Adrenal gland (tissue), 19 donors: ENCODE measurements at places on chromosomes 7 and 10. TPM values are rescaled to one million over a fixed set of nuclear protein-coding genes. Genes with fewer than 3 reads are reported as not detected.
A peak's percentile ranks its signal among the peaks of the same experiment; 100 is the strongest.

GRCh38 chr10:75924309-75924902 is 493.0 kb downstream of the LRMDA start:
- no peak for DNase-seq
- H3K27me3 ChIP-seq: no peaks in the 10 kb centered on the region
- H3K4me3 ChIP-seq: no peak overlapping the region
- no peaks in the 10 kb centered on the region for H3K36me3 ChIP-seq
- no peak overlapping the region for H3K27ac ChIP-seq

ZNF853 gene
- total RNA-seq: 5.8 TPM

- H3K36me3 ChIP-seq: no peaks in the 10 kb centered on the region
- peaks cover 59% of the 10 kb centered on the region for H3K4me1 ChIP-seq
- peak; percentile 72 for DNase-seq
- peak overlapping the region; percentile 94 for H3K27ac ChIP-seq
- H3K27me3 ChIP-seq: no peaks in the 10 kb centered on the region
Measured at GRCh38 chr7:47572094-47572445, 9.8 kb downstream of the TNS3 start.

GRCh38 chr7:152615031-152615741 is 60.8 kb downstream of the XRCC2 start:
- H3K27me3 ChIP-seq: no peaks in the 10 kb centered on the region
- no peaks in the 10 kb centered on the region for H3K4me1 ChIP-seq
- DNase-seq: no peak
- no peaks in the 10 kb centered on the region for H3K36me3 ChIP-seq
- no peak overlapping the region for H3K27ac ChIP-seq

DNA sequence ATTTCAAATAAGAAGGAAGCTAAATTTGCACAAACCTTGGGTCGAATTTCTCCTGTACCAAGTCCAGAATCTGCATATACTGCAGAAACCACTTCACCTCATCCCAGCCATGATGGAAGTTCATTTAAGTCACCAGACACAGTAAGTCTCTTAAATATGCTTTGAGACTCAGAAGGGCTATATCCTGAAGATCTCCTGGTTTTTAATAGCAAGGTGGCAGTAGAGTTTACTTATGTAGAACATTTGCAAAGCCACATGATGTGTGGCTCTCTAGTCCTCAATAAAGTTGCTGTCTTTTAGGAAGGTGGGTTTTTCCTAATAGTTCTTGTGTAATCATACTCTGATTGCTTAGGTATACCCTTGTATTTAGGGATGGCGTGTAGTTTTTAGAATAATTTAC is 8.7 kb downstream of the DBF4 start:
- no peak overlapping the region for H3K4me3 ChIP-seq
- H3K36me3 ChIP-seq: peaks cover 5% of the 10 kb centered on the region
- no peak overlapping the region for H3K27ac ChIP-seq
- DNase-seq: no peak
- H3K4me1 ChIP-seq: no peaks in the 10 kb centered on the region
- H3K27me3 ChIP-seq: no peaks in the 10 kb centered on the region

- H3K27me3 ChIP-seq: no peaks in the 10 kb centered on the region
- no peak for DNase-seq
- H3K27ac ChIP-seq: no peak overlapping the region
- no peaks in the 10 kb centered on the region for H3K4me1 ChIP-seq
- H3K36me3 ChIP-seq: no peaks in the 10 kb centered on the region
Measured at GRCh38 chr10:129525401-129525801, 58.4 kb downstream of the MGMT start.

DNA sequence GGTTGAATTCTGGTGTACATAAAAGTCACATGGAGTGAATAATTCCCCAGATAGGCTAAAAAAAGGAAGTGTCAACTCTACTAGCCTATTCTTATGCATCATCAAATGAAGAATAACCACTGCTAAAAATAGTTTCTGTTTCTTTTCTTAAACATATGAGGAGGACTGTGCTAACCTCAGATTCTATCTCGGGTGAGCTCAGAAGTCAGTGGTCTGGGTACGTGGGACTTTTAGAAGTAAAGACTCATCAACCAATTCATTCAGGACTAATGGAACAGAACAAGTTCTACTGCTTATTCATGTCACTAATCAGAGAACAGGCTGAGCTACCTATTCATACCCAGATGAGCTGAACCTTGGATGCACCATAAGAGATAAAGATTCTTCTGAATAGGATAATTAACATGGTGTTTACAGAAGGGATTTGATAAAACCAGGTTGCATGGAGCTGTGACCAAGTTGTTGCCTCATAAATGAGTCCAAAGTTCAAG is 9.5 kb upstream of the ASAH2 start:
- no peaks in the 10 kb centered on the region for H3K4me1 ChIP-seq
- H3K27ac ChIP-seq: no peak overlapping the region
- no peaks in the 10 kb centered on the region for H3K27me3 ChIP-seq

SERPINE1 gene
- total RNA-seq: 18.8 TPM

ABCA13 gene
- total RNA-seq: 0.94 TPM

GRCh38 chr7:140773104-140773503 is 76.6 kb downstream of the NDUFB2 start:
- no peak overlapping the region for H3K4me3 ChIP-seq
- no peaks in the 10 kb centered on the region for H3K27me3 ChIP-seq
- no peak overlapping the region for H3K27ac ChIP-seq
- no peak for DNase-seq
- peaks cover 24% of the 10 kb centered on the region for H3K36me3 ChIP-seq

SRRT gene
- total RNA-seq: 44.0 TPM

SEMA3D gene
- 9.2 TPM for total RNA-seq

GRCh38 chr10:114638821-114639625 is 19.1 kb downstream of the ABLIM1 start:
- H3K4me1 ChIP-seq: peaks cover 28% of the 10 kb centered on the region
- no peak overlapping the region for H3K27ac ChIP-seq
- H3K36me3 ChIP-seq: no peaks in the 10 kb centered on the region
- H3K4me3 ChIP-seq: no peak overlapping the region

DNA sequence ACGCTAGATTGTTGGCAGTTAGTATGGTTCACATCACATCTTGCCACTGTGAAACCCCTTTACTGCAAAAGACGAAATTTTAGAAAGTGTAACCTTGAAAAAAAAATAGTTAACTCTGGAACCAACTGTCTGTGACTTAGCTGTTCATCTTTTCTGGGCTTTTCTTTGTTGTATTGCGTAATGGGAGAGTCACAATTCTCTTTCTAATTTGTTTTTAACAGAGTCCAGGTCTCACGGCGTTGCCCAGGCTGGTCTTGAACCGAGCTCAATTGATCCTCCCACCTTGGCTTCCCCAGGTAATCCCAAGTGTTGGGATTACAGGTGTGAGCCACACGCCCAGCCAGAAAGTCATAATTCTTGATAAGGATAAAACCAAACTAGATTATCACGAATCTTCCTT is 14.5 kb downstream of the UBE3C start:
- DNase-seq: no peak
- no peaks in the 10 kb centered on the region for H3K36me3 ChIP-seq
- H3K4me3 ChIP-seq: no peak overlapping the region

DNA sequence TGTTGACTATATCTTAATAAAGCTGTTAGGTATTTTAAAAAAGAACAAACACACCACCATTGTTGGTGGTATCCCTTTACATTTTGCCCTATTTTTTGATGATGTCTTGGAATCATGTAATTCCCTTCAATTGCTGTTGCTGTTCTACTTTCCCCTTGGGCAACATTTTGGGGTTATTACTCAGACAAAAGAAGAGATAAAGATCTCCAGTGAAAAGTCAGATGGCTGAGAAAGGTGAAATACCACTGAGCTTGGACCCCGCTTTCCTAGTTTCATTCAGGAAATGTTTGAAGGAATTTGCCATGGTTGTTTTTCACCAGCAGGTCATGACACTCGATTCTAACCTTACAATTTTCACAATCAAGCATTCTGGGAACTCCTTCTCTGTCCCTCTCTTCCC is 84.6 kb downstream of the MACC1 start:
- no peak for DNase-seq
- no peak overlapping the region for H3K27ac ChIP-seq
- H3K27me3 ChIP-seq: no peaks in the 10 kb centered on the region
- no peaks in the 10 kb centered on the region for H3K36me3 ChIP-seq

OR2A12 gene
- total RNA-seq: not detected

DNA sequence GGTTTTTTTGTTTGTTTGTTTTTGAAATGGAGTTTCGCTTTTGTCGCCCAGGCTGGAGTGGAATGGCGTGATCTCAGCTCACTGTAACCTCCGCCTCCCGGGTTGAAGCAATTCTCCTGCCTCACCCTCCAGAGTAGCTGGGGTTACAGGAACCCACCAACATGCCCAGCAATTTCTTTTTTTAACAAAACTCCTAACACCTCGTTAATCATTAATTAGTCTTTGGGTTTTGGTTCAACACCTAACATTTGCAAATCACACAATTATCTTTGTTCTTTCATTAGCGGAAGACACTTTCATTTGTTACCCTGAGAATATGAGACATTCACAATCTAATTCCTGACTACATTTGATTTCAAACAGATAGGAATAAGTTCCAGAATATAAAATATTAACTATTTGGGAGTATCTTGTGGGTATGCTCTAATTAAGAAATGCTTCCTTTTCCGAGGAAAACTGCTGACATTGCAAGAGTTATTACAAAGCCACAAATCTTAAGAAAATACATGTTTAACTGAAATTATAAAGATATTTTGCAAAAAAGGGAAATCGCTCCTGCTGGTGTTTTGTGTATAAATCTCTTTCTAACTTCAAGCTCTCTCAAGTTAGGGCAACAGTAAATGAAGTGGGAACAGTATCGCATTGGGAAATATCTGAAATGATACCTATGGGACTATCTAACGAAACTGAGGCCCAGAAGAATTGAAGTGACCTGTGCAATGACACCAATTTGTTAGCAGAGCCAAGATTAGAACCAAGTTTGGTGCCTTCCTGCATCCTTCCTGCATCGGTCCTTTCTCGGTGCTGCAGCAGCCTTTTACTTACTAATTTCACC is 1.2 kb upstream of the LSM8 start:
- H3K4me1 ChIP-seq: peaks cover 36% of the 10 kb centered on the region
- H3K27me3 ChIP-seq: no peaks in the 10 kb centered on the region
- no peaks in the 10 kb centered on the region for H3K36me3 ChIP-seq
- peak; percentile 1 for DNase-seq
- H3K27ac ChIP-seq: no peak overlapping the region

- no peak for DNase-seq
- H3K27me3 ChIP-seq: peaks cover 96% of the 10 kb centered on the region
- no peak overlapping the region for H3K4me3 ChIP-seq
- peaks cover 17% of the 10 kb centered on the region for H3K4me1 ChIP-seq
- no peaks in the 10 kb centered on the region for H3K36me3 ChIP-seq
- no peak overlapping the region for H3K27ac ChIP-seq
Measured at GRCh38 chr10:8039321-8039881, 15.1 kb upstream of the GATA3 start.

DNA sequence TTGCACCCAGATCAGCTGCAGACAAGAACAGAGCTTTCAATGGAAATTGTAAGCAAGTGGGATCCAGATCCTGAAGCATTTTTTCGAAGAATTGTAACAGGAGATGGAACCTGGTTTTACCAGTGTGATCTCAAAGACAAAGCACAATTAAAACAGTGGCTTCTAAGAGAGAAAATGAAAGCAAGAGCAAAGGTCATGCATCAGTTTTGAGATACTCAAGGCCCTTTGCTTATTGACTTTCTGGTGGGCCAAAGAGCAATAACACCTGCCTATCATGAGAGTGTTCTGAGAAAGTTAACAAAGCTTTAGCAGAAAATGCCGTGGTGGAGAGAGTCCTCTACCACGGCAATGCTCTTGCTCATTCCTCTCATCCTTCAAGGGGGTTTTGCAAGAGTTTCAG is 194.8 kb downstream of the TMEM178B start:
- no peak overlapping the region for H3K4me3 ChIP-seq
- DNase-seq: no peak
- no peaks in the 10 kb centered on the region for H3K36me3 ChIP-seq
- no peaks in the 10 kb centered on the region for H3K4me1 ChIP-seq
- no peak overlapping the region for H3K27ac ChIP-seq
- no peaks in the 10 kb centered on the region for H3K27me3 ChIP-seq

DNA sequence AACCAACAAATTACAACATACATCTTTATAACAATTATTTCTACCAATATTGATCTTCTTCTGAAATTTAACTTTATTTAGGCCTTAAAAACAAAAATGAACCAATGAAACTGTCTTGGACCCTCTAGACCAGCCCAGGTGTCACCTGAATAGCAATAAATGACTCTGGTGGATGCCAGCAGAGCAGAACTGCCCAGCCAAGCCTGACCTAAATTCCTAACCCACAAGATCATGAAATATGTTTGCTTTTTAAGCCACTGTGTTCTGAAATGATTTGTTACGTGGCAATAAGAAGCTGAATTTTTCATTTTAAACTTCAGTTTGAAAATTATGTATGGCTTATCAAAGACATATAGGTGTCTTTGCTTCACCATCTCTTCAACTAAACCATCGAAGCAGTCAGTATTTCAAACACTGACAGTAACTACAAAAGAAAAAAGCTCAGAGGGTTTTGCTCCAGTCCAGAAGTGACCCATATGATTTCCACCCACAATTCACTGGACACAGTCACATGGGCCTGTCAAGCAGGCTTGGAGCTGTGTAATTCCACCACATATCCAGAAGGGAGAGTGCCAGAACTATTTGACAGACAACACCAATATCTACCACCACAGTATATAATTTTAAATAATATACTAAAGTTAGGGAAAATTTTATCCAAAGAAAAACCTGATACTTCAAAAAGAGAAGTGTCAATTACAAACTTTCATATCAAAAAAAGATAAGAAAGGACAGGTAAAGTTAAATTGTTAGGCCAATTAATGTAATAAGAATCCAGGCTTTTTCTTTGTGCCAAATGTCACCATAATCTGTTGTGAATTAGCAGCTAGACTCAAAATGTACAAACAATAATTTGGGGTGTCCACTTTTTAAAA is 94.5 kb downstream of the KMT2C start:
- H3K27me3 ChIP-seq: no peaks in the 10 kb centered on the region
- no peaks in the 10 kb centered on the region for H3K36me3 ChIP-seq
- H3K4me3 ChIP-seq: no peak overlapping the region
- H3K4me1 ChIP-seq: peaks cover 26% of the 10 kb centered on the region
- no peak overlapping the region for H3K27ac ChIP-seq

- no peak overlapping the region for H3K4me3 ChIP-seq
- DNase-seq: no peak
- no peak overlapping the region for H3K27ac ChIP-seq
- H3K36me3 ChIP-seq: no peaks in the 10 kb centered on the region
- H3K27me3 ChIP-seq: no peaks in the 10 kb centered on the region
Measured at GRCh38 chr10:56662765-56663447, 301.8 kb upstream of the ZWINT start.

PRSS1 gene
- 14.6 TPM for total RNA-seq

BBIP1 gene
- 45.2 TPM for total RNA-seq

- DNase-seq: no peak
- peaks cover 84% of the 10 kb centered on the region for H3K36me3 ChIP-seq
- H3K27me3 ChIP-seq: no peaks in the 10 kb centered on the region
- H3K27ac ChIP-seq: no peak overlapping the region
- H3K4me3 ChIP-seq: no peak overlapping the region
Measured at GRCh38 chr7:149014309-149014708, 14.0 kb downstream of the PDIA4 start.

- no peak overlapping the region for H3K4me3 ChIP-seq
- H3K27me3 ChIP-seq: no peaks in the 10 kb centered on the region
- no peaks in the 10 kb centered on the region for H3K4me1 ChIP-seq
- H3K36me3 ChIP-seq: no peaks in the 10 kb centered on the region
- H3K27ac ChIP-seq: no peak overlapping the region
Measured at GRCh38 chr7:149865437-149865836, 8.3 kb upstream of the ATP6V0E2 start.
